ENCODE measurements at places on chromosomes 13 and 19.

DNA sequence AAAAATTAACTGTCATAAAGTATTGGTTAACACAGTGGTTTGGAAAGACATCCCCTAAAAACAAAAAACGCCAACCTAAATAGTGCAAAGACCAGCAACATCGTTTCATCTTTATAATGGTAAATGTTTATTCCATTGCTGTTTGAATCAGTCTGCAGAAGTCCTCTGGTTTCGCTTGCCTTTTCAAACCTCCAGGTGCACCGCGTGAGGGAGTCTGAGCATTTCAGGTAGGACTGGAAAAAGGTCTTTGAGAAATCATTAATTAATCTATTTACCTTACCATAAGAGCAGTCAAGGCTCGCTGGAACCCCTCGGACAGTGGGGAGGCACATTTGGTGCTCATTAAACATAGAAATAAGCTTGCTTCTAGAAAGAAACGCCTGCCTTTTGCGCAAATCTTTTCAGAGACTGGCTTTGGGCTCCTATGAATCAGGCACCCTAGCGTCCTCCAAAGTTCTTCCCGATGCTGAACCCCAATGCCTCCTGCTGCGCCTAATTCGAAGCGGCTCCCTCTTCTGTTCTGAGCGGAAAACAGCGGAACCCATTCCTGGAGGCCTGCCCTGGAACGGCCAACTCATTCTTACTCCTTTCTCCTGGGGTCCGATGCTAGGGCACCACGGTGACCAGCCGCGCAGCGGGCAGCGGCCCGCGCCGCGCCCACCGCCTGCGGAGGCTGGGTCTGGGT lies 951 bp upstream of the MTUS2 start:
- DNase-seq: no peak

- DNase-seq: no peak
These were observed 21.7 kb upstream of the C1QTNF9B start for GRCh38 chr13:23919006-23919405.

- no peak for DNase-seq
These were observed 26.5 kb downstream of the PAK4 start for GRCh38 chr19:39152066-39152465.

DNA sequence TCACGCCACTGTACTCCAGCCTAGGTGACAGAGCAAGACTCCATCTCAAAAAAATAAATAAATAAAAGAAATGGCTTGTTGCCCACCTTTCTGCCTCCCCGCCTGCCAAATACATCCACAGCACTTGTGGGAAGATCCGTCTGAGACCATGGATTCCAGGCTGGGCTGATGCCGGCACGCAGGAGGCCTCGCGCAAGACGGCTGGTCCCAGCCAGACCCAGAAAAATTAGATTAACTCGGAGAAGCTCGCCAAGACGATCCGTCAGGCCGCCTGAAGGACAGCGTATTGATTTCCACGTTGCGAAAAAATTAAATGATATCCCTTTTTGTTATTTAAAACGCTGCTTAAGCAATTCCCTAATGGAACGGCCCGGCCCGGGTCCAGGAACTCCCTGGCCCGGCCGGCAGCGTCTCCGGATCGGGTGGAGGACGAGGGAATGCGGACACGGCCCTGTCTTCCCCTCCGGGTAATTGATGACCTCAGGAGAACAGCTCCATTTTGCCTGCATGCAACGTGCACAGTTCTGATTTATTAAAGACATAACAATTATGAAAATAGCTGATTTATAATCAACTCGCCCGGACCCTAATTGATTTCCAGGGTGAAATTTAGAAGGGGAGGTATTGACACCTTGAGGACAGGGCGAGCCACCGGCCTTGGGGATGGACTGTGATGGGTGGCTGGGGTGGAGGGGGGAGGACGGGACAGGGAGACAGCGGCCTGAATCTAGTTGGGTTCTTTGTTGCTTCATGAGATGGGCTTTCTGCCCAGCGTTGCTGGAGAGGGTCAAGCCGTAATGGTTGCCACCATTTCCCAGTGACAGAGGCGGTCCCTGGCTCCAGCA lies 52.1 kb downstream of the ZNRF4 start:
- no peak for DNase-seq

GRCh38 chr13:66443926-66444325 lies 786.2 kb downstream of the PCDH9 start:
- DNase-seq: no peak

DNA sequence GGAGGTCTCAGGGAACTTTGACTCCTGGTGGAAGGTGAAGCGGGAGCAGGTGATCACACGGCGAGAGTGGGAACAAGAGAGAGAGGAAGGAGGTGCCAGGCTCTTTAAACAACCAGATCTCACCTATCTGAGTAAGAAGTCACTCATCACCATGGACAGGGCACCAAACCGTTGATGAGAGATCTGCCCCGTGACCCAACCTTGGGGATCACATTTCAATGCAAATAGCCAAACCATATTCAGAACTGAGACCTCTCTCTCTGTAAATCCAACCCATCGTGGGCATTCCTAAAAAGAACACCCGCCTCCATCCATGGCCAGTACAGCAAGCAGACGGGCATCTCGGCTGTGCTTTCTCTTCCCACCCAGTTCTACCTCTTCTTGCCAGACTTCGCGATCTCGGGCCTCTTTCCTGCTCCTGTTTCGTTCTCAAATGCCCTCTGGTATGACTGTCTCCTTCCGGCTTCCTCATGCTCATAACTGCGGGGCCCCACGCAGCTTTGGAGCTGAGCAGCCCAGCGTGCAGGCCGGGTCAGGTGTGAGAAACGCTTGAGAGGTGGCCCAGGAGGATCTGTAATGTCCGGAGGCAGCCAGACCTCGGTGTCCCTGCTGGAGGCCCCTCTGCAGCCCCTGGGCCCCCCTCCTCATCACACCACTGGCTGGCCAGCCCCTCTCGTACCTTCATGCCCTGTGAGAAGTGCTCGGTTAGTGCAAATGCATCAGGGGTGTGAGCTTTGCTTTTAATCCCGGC lies 97.0 kb upstream of the GPR183 start:
- DNase-seq: no peak

DNA sequence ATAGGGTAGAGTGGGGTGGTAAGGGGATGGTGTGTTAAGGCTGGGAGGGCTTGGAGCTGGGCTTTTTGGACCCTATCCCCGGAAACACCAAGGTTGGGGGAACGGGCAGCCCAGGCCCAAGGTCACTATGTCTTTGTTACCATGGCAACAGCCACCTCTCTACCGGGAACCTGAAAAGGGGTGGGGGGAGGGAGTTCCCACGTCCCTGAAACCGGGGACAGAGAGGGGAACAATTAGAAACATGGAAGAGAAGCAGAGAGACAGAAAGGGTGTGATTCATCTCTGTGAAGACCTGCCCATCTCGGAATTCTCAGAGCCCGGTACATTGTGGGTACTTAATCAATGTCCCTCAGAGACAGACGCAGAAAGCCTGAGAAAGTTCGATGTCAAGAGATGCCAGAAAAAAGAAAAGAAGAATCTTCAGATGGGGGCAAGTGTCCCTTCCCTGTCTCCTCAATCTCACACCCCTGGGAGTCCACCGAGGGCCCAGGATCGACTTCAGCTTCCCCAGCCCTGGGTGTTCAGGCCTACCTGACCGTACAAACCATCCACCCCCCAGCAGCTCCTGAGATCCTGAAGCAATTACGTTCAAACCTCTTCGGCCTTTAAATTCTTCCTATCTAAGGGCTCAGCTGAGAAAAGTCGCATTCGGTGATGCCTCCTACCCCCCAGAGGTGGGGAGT lies 6.8 kb upstream of the LRFN1 start:
- no peak for DNase-seq

DNA sequence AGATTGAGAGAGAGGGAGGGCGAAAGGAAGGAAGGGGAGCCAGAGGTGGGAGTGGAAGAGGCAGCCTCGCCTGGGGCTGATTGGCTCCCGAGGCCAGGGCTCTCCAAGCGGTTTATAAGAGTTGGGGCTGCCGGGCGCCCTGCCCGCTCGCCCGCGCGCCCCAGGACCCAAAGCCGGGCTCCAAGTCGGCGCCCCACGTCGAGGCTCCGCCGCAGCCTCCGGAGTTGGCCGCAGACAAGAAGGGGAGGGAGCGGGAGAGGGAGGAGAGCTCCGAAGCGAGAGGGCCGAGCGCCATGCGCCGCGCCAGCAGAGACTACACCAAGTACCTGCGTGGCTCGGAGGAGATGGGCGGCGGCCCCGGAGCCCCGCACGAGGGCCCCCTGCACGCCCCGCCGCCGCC lies at the start of gene TNFSF11:
Gene TNFSF11, plus strand, starts transcription at position 142 of the 400 bp plus-strand sequence. Its CDS starts 152 bp downstream, at position 294.
- DNase-seq: no peak

- DNase-seq: no peak
These were observed 240.3 kb downstream of the DCT start for GRCh38 chr13:94239135-94239534.

DNA sequence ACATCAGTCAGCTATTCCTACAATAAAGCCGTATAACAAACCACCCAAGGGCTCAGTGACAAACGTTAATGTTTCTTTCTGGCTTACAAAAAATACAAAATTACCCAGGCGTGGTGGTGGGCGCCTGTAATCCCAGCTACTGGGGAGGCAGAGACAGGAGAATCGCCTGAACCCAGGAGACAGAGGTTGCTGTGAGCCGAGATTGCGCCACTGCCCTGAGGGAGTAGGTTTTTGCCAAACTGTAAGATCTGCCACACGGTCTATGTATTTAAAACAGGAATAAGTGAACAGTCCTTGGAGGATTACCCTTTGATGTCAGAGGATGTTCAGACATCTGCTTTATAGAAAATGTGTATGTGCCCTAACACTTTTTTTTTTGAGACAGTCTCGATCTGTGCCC lies 105.8 kb downstream of the DPF1 start:
- no peak for DNase-seq

DNA sequence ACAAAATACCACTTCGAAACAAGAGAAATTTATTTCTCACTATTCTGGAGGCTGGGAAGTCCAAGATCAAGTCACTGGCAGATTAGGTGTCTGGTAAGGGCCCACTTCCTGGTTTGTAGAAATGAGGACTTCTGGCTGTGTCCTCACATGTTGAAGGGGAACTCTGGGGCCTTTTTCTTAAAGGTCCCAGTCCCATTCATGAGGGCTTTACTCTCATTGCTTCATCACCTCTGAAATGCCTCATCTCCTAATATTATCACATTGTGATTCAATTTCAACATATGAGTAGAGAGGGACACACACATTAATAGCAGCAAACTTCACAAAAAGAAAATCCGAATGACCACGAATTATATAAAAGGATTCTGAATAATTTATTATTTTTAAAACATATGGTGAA lies 21.6 kb upstream of the SIGLEC14 start:
- DNase-seq: no peak

DNA sequence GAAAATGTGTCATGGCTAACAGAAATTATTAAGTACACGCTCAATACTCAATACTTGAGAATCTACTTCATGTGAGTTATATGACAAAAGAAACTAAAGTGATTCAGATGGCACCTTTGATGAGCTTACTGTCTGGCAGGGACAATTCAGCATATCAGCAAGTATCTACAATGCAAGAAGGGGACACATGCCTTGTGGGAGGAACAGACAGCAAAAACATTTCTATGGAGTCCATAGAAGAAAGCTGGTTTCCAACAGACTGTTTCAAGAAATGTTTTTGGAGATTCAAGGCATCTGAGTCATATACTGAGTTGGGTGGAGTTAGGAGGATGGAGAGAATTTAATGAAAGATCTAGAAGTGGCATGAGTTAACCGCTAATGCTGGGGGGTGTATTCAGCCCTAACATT lies 54.7 kb downstream of the MBNL2 start:
- DNase-seq: no peak

- no peak for DNase-seq
These were observed 321.1 kb upstream of the EDNRB start for GRCh38 chr13:78239714-78240113.

DNA sequence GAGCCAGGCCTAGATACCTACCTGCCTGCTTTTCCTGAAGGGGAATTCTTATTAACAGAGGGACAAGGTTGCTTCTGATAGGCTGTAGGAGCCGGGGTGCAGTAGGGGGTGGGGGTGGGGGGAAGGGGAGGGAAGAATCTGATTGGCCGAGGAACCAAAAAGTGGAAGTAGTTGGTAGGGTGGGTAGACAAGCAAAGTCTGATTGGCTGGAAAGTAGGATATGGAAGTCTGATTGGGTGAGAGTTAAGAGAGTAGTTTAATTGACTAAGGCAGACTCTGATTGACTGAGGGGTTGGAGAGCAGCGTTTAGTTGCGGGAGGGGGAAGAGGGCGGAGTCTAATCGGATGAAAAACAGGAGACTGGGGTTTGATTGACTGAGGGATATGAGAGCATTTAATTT lies 9.4 kb upstream of the CYP4F22 start:
- DNase-seq: no peak

- peak; percentile 62 for DNase-seq
These were observed 240.3 kb downstream of the LMO7 start for GRCh38 chr13:75876142-75877050.

DNA sequence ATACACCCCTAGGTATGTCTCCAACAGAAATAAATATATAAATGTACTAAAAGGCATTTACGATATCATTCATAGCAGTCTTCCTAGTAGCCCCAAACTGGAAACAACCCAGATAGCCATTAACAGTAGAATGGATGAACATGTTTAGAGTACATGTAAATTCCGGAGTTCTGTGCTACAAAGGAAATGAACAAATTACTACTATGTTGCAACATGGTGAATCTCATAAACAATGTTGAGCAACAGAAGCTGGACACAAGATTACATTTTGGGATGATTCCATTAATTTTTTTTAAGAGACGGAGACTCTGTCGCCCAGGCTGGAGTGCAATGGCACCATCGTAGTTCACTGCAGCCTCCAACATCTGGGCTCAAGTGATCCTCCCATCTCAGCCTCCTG lies 5.9 kb upstream of the SLC7A10 start:
- DNase-seq: no peak

- DNase-seq: peak; percentile 30
These were observed 22.8 kb upstream of the SIGLEC11 start for GRCh38 chr19:49983645-49984229.

- DNase-seq: no peak
These were observed 62.8 kb upstream of the DOCK9 start for GRCh38 chr13:99040536-99041131.

- DNase-seq: no peak
These were observed 107.6 kb downstream of the PIBF1 start for GRCh38 chr13:72889495-72889894.

- peak; percentile 93 for DNase-seq
These were observed 8.3 kb upstream of the NALCN start for GRCh38 chr13:101424381-101425155.

DNA sequence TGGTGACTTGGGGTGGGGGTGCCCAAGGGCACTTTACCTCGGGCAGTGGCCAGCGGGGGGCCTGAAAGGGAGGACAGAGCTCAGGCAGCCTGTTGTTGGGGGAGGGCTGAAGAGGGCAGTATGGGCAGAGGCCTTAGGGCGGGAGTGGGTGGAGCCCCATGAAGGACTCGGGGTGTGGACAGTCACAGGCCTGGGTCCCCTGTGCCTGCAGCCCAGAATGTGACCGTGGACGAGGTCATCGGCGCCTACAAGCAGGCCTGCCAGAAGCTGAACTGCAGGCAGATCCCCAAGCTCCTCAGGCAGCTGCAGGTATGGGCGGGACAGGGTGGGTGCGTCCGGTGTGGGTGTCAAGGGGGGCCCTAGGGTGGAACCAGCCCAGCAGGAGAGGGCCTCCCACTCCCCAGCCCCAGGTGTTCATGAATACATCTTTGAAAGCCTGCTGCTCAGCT lies 22.5 kb downstream of the NKPD1 start:
- no peak for DNase-seq
